ENCODE measurements at places on chromosomes 16 and 17. TPM values are rescaled to one million over a fixed set of nuclear protein-coding genes. Genes with fewer than 3 reads are reported as not detected.

The KRTAP3-2 gene
- not detected for total RNA-seq

- DNase-seq: peak; percentile 54
Observed at GRCh38 chr17:21019976-21020586, 22.7 kb downstream of the USP22 start.

The USH1G gene
- total RNA-seq: under 0.01 TPM

The PLXDC1 gene
- total RNA-seq: under 0.01 TPM

DNA sequence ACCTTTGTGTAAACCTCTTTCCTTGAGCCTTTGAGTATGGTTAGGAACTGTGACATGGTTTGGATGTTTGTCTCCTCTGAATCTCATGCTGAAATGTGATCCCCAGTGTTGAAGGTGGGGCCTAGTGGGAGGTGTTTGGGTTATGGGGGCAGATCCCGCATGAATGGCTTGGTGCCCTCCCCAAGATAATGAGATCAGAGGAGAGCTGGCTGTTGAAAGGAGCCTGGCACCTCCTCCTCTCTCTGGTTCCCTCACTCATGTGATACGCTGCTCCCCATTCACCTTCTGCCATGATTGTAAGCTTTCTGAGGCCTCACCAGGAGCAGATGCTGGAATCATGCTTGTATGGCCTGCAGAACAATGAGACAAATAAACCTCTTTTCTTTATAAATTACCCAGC is 1110.2 kb downstream of the CDH11 start:
- no peak for DNase-seq
